Calu3 (cell line): ENCODE measurements at places on chromosomes 5 and 9.

DNA sequence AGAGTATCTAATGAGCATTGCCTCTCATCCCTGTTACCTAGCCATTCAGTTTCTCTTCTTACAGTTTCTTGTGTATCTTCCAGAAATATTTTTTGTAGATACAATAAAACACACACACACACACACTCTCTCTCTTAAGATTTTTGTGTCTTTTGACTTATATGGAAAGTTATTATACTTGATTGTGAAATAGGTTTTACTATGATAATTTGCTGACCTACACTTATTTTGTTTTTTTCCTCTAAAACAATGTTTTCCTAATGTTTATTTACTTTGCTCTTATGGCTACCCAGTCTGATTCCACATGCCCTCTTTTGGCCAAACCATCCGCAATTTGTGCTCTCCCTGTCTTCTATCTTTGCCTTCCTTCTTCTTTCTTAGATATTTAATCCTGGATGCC is 25.3 kb downstream of the LRRTM2 start:
- no peak for DNase-seq

DNA sequence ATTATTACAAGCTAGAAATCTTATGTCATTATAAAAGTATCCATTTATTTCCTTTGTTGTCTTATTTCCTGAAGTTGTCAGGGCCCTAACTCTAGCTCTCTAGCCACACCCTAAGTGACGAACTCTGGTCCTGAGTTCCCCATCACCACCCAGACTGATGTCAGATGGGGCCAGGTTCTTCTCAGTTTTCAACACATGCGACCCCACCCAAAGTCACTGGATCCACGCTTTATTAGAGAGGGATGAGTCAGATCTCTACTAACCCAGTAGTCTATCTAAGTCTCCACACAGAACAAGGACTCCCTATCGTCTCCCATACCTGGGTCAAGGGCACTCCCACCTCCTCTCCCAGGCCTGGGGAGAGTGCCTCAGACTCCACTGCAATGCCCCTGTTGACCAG is 6.8 kb upstream of the FEM1C start:
- no peak for DNase-seq

DNA sequence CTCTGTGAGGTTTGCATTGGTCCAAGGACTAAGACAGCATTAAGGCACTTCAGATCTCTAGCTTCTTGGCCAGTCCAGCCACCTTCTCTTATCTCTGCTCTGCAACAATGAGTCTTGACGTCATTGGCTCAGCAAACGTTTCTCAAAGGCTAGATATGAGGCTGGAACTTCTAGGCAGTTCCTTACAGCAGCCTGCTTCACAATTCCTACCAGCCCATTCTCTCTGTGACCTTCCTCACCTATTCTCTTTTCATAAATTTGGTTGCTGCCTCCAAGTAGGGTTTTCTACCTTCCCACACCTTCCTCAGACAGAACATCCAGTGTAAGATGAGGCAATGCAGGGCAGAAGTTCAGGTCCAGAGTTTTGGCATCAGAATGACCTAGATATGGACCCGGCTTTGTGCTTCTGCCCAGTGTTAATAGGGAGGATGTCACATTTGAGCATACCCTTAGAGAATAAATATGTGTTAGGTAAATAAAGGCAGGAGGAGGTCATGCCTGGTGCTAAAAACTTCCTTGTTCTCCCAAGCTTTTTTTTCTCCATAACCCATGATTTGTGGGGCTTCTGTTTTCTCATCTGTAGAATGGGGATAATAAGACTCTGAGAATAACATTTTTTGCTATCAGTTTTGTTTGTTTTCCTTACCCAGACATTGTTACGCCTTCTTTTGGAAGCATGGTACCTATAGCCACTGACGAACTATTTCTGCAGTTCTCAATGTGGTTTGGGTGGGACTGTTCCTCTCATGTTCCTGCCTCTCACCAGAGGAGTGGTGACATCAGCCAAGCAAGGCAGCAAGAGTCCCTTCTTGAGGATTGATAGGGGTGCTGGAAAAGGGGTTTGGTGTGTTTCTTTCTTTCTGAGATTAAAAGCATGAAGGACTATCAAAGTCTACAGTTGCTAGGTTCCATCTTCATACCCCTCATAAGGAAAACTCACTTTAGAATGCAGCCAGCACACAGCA is 220.6 kb upstream of the TRIM32 start:
- no peak for DNase-seq

DNA sequence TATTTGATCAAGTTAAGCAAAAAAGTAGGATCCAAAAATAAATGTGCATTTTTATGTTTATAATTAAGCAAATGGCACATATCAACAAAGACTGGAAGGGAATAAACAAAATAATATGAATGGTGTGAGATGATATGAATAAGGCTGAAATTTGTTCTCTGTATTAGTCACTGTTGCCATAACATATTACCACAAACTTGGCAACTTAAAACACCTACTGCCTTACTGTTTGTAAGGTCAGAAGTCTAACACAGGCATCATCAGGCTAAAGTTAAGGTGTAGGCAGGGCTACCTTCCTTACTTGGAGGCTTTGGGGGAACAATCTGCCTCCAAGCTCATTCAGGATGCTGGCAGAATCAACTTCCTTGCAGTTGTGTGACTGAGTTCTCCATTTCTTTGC is 19.3 kb downstream of the PGGT1B start:
- DNase-seq = no peak

DNA sequence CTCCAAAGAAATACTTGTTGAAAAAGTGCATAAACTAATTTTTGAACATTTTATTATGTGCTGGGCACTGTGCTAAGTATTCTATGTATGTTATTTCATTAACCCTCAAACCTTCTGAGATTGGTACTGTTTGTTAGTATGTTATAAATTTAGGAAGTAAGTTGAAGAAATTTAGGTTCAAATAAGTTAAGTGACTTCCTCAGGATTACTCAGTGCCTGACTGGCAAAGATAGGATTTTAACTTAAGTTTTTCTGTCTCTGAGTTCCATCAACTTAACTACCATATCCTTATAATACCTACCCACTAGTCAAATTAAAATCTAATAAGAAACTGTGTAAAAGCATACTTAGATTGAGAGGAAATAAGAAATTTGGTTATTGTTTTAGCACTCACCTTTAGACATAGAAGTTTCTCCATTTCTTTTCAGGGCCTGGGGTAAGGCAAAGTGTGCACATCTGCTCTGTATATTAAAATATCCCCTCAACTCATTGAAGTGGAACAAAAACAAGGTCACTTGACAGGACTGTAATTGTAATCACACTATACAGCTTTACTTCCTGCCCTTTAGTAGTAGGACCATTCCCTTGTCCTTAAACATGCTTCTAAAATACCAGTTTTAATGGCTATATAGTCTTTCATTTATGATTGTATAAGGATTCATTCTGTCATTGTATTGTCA is 15.2 kb downstream of the TGFBR1 start:
- DNase-seq = no peak
